ENCODE measurements at places on chromosomes 12 and 14. TPM values are rescaled to one million over a fixed set of nuclear protein-coding genes. Genes with fewer than 3 reads are reported as not detected.

DNA sequence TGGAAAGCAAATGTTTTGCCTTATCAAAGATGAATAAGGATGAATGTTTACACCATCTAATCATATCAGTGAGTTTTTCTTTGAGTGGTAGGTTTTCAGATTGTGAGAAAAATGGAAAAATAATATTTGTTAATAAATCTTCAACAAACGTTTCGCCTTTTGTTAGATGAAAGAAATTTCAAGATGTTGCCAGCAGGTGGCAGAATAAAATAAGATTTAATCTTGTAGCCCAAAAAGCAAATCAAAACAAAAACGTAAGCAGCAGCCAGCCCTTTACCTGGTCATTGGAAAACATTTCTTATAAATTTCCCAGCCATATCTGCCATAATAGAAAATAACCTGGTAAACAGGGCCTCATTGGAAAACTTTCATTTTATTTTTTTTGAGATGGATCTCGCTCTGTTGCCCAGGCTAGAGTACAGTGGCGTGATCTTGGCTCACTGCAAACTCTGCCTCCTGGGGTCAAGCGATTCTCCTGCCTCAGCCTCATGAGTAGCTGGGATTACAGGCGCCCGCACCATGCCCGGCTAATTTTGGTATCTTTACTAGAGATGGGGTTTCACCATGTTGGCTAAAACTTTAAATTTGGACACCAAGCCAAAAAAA, 15.4 kb upstream of the TMEM120B start:
- H3K4me1 ChIP-seq: peaks cover 4% of the 10 kb centered on the region
- H3K4me3 ChIP-seq: no peak overlapping the region
- no peak for DNase-seq
- H3K36me3 ChIP-seq: no peaks in the 10 kb centered on the region

GRCh38 chr14:100723830-100724437, 2.8 kb upstream of the DLK1 start:
- H3K27ac ChIP-seq: no peak overlapping the region
- H3K36me3 ChIP-seq: no peaks in the 10 kb centered on the region

GRCh38 chr12:105492591-105493545, 162.4 kb downstream of the C12orf75 start:
- no peak for DNase-seq
- no peak overlapping the region for H3K27ac ChIP-seq
- no peaks in the 10 kb centered on the region for H3K36me3 ChIP-seq
- H3K4me1 ChIP-seq: no peaks in the 10 kb centered on the region

Gene GPX2
- not detected for total RNA-seq

Gene CLEC2B
- total RNA-seq: 58.5 TPM

- no peaks in the 10 kb centered on the region for H3K36me3 ChIP-seq
- DNase-seq: no peak
- H3K4me1 ChIP-seq: no peaks in the 10 kb centered on the region
- no peaks in the 10 kb centered on the region for H3K27me3 ChIP-seq
- no peak overlapping the region for H3K27ac ChIP-seq
- no peak overlapping the region for H3K4me3 ChIP-seq
Measured at GRCh38 chr14:71918955-71919354, 13.3 kb upstream of the RGS6 start.

DNA sequence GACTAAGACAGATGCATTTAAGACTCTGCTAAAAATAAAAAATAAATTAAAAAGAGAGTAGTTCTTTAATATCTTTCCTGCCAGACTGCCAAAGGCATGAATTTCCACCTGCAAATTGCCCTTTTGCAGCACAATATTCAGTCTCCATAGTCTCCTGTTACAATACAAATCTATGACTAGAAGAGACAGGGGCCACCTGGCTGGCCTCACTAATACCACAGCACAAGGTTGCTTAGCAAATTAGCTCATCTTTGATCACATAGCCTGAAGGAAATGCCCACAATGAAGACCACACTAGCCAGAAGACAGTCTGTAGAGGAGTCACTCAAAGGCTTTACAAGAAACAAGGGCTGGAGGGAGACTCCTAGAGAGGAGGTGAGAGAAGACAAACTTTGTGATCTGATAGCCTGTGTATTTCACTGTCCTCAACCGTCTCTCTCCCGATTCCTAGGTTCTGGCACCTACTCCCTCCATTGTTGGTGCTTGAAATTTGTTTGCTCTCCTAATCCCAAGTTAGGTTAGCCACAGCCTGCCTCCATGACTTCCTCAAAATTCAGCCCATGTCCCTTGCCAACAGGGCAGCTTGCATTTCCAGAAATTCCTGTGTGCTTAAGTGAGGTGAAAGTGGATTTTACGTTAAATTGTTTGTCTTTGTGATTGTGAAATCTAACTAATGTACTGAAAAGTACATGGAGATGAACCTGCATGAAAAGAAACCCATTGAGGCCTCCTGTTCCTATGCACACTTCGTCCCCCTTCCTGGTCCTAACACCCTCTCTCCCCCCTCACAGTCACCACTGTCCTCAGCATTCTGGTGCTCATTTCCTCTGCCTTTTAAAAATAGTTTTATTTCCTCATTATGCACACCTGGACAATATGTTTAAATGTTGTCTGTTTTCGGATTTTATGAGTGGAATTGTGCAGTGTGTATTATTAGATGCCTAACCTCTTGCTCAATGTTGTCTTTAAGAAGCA, 88.7 kb upstream of the PLXNC1 start:
- H3K27me3 ChIP-seq: no peaks in the 10 kb centered on the region
- DNase-seq: no peak
- no peak overlapping the region for H3K27ac ChIP-seq
- H3K36me3 ChIP-seq: no peaks in the 10 kb centered on the region
- no peak overlapping the region for H3K4me3 ChIP-seq
- H3K4me1 ChIP-seq: no peaks in the 10 kb centered on the region

DNA sequence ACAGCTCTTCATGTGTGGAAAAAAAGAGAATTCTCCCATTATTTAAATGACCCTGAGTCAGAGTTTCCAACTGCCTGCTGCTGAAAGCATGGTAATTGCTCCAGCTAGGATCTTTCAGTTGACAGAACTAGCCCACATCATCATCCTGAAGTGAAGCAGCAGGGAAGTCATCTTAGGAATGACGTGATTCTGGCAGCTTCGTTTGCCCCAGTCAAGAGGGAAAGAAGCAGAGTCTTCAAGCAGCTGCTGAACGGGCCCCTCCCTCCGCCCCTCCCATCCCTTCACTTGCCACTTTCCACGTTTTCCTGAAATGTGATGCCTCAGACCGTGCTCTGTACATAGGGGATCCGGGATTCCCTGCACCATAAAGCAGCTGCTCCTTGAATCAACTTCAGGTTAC, 455.0 kb upstream of the TMEM132C start:
- H3K27ac ChIP-seq: no peak overlapping the region
- H3K27me3 ChIP-seq: no peaks in the 10 kb centered on the region
- no peaks in the 10 kb centered on the region for H3K4me1 ChIP-seq
- DNase-seq: no peak
- no peak overlapping the region for H3K4me3 ChIP-seq

GRCh38 chr12:76216585-76217472, 131.4 kb downstream of the BBS10 start:
- no peak for DNase-seq
- no peaks in the 10 kb centered on the region for H3K27me3 ChIP-seq
- no peaks in the 10 kb centered on the region for H3K4me1 ChIP-seq
- no peak overlapping the region for H3K27ac ChIP-seq

- H3K27ac ChIP-seq: no peak overlapping the region
- DNase-seq: no peak
- H3K4me1 ChIP-seq: no peaks in the 10 kb centered on the region
- no peak overlapping the region for H3K4me3 ChIP-seq
- H3K36me3 ChIP-seq: no peaks in the 10 kb centered on the region
- H3K27me3 ChIP-seq: no peaks in the 10 kb centered on the region
Measured at GRCh38 chr14:52125885-52126284, 57.0 kb upstream of the NID2 start.

DNA sequence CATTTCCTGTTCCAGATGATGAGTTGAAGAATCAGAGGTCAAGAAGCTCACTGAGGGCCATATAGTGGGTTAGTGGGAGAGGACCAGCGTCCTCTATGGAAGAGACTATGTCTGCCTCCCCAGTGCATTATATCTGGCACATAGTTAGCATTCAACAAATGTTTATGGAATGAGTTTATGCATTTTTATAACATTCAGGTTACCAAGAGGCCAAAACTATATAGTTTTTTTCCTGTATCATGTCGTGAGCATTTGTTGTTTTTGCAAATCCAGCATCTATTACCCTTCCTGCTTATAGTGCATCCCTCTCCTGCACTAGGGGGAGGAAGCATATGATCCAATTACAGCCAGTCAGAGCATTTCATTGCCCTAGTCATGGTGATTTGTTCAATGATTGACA, 60.6 kb downstream of the SUDS3 start:
- no peaks in the 10 kb centered on the region for H3K36me3 ChIP-seq
- DNase-seq: no peak
- no peak overlapping the region for H3K4me3 ChIP-seq
- H3K27ac ChIP-seq: no peak overlapping the region

Gene RNASE3
- total RNA-seq: 2.7 TPM

DNA sequence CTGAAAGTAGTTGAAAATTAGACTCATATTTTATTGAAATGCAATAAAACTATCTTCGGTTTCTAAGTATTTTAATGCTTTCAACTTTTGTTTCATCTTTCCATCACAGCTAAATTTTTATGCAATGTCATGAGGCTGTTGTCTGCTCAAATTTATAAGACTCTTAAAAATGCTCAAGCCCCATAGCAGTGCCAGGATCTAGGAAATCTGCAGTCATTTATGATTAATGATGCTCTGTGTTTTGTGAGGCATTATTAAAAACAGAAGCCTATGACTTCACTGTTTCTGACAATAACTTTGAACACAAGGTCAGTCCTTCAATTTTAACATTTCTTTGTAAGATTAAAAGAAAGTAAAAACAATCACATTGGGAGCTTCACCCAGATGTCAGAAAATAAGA, 112.5 kb downstream of the ALX1 start:
- H3K36me3 ChIP-seq: no peaks in the 10 kb centered on the region
- no peak overlapping the region for H3K27ac ChIP-seq
- no peak overlapping the region for H3K4me3 ChIP-seq
- H3K27me3 ChIP-seq: no peaks in the 10 kb centered on the region
- no peak for DNase-seq

Gene APAF1
- total RNA-seq: 44.1 TPM

Gene CLMN
- total RNA-seq: 19.8 TPM

GRCh38 chr12:1843641-1844005, 23.3 kb downstream of the LRTM2 start:
- no peak overlapping the region for H3K27ac ChIP-seq
- no peaks in the 10 kb centered on the region for H3K27me3 ChIP-seq
- no peak for DNase-seq
- no peaks in the 10 kb centered on the region for H3K36me3 ChIP-seq

DNA sequence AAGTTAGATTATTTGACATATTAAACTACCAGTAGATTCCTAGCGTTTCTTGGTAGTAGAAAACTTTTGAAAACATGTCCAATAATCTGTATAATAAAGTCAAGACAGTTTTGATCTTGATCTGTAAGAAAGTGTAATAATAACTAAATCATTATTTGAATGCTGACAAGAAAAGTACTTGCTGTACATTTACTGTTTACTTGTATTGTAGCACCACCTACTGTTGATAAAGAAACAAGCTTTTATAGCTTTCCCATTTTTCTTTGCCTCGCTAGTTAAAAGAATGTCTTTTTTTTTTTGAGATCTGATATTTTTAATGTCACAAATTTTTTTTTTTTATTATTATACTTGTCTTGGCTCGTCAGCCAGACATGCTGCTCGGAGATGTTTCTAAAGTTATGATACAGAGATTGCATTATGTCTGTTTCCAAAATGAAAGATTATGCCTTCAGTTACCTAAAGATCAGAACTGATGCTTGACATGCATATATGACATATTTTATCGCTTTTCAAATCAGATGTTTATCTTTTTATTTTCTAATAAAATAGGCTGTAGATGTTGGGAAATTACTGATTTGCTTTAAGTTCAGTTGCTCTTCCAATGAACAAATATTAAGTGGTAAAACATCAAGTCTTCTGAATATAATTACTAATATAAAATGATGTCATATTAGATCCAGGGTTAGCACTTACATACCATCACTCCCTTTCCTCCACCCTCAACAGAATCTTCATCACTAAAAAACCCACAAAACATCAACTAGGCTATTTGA, 140.5 kb downstream of the AKAP6 start:
- no peaks in the 10 kb centered on the region for H3K27me3 ChIP-seq
- no peaks in the 10 kb centered on the region for H3K36me3 ChIP-seq
- no peak overlapping the region for H3K4me3 ChIP-seq
- DNase-seq: no peak
- no peaks in the 10 kb centered on the region for H3K4me1 ChIP-seq

Gene IL31
- not detected for total RNA-seq

- no peaks in the 10 kb centered on the region for H3K36me3 ChIP-seq
- H3K27ac ChIP-seq: no peak overlapping the region
- no peaks in the 10 kb centered on the region for H3K27me3 ChIP-seq
- no peaks in the 10 kb centered on the region for H3K4me1 ChIP-seq
Measured at GRCh38 chr12:20210621-20211215, 157.6 kb upstream of the PDE3A start.

Gene TAS2R46
- total RNA-seq: 6.6 TPM

Gene FSCB
- 1.2 TPM for total RNA-seq

Gene GZMH
- 13.1 TPM for total RNA-seq

Gene KLRB1
- total RNA-seq: 24.9 TPM

DNA sequence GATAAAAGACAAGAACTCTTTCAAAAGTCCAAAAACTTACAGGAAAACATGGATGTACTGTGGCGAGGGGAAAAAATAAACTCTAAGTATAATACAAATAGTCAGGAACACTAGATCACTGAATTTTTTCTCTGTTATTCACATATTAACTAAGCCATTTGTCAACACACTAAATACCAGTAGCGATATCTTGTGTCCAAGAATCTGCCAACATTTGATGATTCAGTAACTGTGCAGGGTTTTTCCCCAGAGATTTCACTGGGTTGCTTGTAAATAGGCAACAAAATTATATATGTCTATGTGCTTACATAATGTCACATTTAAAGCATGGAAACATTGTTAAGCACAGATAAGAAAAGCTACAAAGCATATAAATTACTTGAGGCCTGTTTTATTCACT, 205.9 kb downstream of the KIF21A start:
- H3K27ac ChIP-seq: no peak overlapping the region
- H3K4me3 ChIP-seq: no peak overlapping the region
- H3K4me1 ChIP-seq: no peaks in the 10 kb centered on the region
- no peaks in the 10 kb centered on the region for H3K36me3 ChIP-seq
- DNase-seq: no peak

Gene CLEC1B
- total RNA-seq: 7.7 TPM

- H3K4me1 ChIP-seq: no peaks in the 10 kb centered on the region
- no peaks in the 10 kb centered on the region for H3K27me3 ChIP-seq
- H3K27ac ChIP-seq: no peak overlapping the region
- H3K4me3 ChIP-seq: no peak overlapping the region
- DNase-seq: no peak
- peaks cover 37% of the 10 kb centered on the region for H3K36me3 ChIP-seq
Measured at GRCh38 chr12:50102646-50103309, 1.0 kb upstream of the GPD1 start.

Gene DHRS2
- total RNA-seq: 14.5 TPM

Data from spleen (tissue), 13 donors.